ENCODE measurements at places on chromosomes 16 and 17.

DNA sequence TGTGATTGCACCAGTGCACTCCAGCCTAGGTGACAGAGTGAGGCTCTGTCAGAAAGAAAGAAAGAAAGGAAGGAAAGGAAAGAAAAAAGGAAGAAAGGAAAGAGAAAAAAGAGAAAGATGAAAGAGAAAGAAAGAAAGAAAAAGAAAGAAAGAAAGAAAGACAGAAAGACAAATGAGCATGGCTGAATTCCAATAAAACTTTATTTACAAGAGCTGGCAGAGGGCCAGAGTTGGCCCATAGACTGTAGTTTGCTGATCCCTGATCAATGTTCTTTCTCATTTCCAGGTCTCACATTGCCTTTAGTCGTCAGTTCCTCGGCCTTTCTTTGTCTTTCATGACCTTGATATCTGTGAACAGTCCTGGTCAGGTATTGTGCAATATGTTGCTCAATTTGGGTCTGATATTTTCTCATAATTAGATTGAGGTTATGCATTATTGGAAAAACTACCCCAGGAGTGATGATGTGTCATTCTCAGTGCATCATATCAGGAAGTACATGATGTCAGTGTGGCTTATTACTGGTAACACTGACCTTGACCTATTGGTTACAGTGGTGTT, 68.5 kb upstream of the MED9 start:
- no peak for DNase-seq

DNA sequence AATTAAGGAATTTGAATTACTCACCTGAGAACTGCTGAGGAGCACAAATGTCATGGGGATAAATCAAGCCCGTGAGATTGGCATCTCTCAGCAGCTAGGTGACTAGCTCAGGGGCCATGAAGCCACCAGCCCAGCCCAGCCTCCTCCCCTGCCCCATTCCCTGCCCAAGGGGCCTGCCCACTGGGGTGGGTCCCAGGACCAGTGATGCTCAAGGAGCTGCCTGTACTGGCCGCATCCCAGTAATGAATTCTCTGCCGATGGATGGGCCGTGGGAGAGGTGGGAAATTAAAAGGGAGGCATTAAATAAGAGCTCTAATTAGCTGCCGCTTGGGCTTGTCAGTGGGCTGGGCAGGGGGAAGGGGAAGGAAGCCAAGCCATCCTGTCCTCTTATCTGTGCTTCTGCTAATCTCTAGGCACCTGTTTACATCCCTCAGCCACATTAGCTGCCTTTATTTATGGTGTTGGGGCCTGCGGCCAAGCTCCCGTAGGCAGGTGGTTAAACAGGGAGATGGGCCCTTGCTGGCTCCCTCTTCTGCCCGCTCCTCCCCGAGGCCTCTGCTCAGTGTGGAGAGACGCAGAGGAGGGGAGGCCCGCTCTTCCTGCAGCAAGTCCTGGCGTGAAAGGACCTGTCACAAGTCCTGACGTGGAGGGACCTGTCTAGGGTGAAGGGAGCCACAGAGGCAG, 48.8 kb downstream of the PIPOX start:
- DNase-seq, result no peak

DNA sequence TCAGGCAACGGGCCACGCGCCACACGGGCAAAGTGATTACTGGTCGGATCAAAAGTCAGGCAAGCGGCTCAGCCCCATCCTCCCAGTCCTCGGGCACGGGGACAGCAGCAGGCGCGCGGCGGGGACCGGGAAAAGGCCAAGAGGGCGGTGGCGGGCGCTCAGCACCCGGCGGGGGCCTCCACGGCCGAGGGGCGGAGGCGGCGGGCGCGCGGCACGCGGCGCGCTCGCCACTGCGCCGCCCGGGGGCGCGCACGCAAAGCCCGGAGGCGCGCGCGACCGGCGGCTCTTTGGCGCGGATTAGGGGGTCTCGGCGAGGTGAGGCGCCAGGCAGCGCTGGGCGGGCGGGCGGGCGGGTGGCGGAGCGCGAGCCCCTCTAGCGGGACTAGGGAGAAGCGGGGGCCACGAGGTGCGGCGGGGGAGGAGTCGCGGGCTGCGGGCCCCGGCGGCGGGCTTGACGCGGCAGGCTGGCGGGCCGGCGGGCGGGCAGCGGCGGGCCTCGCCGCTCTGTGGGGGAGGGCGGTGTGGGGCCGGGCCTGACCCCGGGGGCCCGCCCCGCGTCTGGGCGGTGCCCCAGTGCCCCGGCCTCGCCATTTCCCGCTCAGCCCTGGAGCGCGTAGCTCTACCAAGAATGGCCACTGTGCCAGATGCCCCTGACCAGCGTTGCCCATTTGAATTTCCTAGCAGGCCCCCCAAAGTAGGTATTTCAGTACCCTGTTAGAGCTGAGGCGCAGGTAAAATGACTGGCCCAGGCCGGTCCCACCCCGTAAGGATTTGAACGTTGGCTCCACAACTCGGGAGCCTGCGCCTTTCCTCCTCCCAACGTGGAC, at the start of the genes ACACA and TADA2A:
ACACA (minus strand) TSS at position 202 of the 827 bp plus-strand sequence. CDS start 537 bp downstream, outside the sequence.
TADA2A (plus strand) TSS at position 252 of the 827 bp plus-strand sequence. CDS start 4,480 bp downstream, outside the sequence.
- DNase-seq, result peak; percentile 84

- peak; percentile 41 for DNase-seq
These were observed 10.1 kb upstream of the CNP start for GRCh38 chr17:41956522-41956921.
